ENCODE measurements at places on chromosomes 5 and 9.

DNA sequence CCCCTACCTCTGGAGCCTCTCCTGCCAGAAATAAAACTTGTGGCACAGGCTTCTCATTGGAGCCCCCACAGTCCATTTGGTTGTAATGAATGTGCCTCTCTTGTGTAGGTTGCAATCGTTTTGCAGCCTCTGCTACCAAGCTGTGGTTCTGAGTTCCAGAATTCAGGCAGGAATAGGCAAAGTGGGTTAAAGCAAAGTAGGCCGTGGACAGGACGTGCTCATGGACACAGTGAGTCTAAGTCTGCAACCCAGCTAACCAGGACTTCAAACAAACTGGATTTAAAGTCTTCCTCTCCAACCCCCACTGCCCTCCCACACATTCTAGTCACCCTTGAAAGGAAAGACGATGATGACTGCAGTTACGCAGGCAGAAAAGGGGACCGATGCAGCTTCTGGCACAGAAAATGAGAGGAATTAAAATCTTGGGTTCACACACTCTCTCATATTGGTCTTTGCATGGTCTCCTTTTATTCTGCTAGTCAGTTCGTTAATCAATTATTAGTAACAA is 260.0 kb downstream of the PIK3R1 start:
- DNase-seq = no peak

DNA sequence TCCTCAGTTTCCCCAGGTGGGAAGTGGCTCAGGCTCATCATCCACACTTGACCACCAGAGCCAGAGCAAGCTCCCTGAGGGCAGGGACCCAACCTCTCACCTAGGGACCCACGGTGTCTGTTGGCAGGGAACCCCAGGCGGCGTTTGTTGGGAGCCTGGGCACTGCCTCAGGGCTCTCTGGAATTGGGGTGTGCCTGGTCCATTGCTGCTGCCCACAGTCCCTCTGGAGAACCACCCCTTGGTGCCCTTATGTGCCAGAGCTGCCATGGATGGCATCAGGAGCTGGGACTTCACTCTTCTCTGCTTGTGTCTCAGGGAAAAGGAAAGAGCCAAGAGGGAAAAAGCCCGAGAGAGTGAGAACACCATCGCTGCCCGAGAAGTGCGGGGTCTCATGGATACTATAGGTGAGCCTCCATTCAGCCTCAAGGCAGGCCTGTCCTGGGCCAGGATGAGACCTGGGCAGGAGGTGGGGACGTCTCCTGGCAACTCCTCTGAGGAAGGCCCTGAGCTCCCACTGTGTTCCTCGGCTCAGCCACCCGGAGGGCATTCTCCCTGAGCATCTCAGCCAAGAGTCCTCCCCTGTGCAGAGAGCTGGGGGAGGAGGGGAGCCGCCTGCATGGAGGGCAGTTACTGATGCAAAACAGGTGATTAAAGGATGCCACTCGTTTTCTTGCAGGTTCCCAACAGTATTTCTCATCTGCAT is 4.5 kb downstream of the CCDC180 start:
- DNase-seq = no peak

DNA sequence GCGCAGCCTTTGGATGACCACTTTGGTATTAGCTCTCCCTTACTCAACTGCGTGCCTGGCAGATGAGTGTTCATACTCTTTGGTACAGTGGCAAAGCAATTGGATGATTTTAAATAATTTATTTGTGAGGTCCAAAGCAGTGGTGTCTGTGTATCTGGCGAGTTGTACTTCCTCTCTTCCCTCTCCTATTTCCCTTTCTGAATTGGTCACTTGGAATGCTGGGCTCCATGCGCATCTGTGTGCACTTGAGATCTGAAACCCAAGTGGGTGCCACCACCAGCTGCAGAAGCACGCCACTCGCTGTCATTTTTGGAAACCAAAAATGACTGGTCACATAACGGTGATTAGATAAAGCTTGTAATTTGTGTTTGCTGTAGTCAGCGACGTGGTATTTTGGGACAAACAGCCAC is 386.0 kb upstream of the KLF4 start:
- DNase-seq = no peak

GRCh38 chr9:21945606-21946005 is 48.6 kb downstream of the CDKN2A start:
- no peak for DNase-seq

- DNase-seq = no peak
Measured at GRCh38 chr5:111742177-111742994, 14.6 kb downstream of the NREP start.

All from stimulated activated CD4-positive, alpha-beta T cell treated with anti-CD3 and anti-CD28 coated beads, Interleukin-4, amount 100 ng/mL, for 24 hours (primary cell).